ENCODE measurements at places on chromosomes 1 and 21.

- DNase-seq = no peak
Measured at GRCh38 chr1:233582439-233582838, 31.5 kb upstream of the KCNK1 start.

DNA sequence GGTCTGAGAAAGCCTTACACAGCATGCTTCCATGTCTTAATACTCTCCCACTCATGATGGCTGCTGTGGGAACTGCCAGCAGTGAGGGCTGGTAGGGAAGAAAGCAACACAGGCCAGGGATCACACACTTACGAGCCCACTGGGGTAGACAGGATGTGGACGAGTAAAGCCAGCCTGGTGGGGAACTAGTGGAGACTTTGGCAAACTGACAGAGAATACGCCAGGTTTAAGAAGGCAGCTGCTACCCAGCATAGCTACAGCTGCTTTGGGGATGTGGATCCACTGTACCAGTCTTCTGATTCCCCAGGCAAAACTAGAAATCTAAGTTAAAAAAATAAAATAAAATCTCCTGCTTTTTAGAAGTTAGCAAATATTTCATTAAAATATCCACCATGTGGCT, 664.0 kb downstream of the SMYD3 start:
- DNase-seq = no peak

DNA sequence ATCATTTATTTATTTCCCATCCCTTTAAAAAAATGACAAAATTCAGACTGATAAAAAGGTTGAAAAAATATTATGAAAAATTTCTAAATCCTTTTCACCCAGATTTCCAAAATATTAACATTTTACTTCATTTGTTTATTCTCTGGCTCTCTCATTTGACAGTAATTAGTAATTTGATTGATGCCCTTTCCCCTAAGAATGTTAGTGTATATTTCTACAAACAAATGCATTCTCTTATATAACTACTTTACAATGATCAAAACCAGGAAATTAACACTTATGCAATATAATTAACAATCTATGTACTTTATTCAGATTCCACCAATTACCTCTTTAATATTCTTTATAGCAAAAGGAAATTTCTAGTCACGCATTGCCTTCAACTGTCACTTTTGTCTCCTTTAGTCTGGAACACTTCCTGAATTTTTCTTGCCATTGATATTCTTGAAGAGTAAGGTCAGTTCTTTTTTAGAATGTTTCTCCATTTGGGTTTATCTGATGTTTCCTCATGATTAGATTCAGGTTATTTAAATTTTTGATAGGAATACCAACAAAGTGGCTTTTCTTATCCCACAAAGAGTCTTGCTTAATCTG, 3.9 kb downstream of the CD53 start:
- DNase-seq = no peak

DNA sequence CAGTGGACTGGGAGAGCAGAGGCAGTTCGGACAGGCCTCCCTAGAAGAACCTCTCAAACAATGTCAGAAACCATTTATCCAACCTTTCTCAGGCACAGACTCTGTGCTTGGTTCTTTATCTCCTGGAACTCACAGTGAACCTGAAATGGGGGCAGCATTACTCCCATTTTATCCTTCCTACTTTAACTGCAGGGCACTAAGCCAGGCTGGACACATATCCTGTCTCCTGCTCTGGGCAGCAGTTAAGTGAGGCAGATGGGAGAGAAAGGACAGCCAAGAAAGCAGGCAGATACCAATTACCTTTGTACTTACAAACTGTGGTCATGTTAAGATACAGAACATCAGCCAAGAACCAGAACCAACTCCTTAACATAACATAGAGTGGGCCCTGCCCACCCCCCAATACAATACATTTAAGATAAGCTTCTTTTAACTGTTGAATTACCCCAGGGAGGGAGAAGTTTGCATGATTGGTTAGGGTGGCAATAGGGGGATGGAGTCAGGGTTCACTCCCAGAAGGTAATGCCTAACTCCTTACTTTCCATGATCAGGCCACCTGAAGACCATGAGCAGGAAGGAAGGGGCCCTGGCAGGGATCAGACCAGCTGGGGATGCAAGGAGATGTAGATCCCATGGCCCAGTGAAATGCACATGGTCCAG, 10.9 kb downstream of the KDF1 start:
- no peak for DNase-seq

- no peak for DNase-seq
Measured at GRCh38 chr1:43034195-43034658, 75.6 kb upstream of the SLC2A1 start.

- DNase-seq = no peak
Measured at GRCh38 chr1:91799159-91799558, 86.8 kb downstream of the TGFBR3 start.

- no peak for DNase-seq
Measured at GRCh38 chr1:206472024-206472423, 1.7 kb downstream of the IKBKE start.

- DNase-seq = no peak
Measured at GRCh38 chr1:156862584-156862983, 1.9 kb downstream of the NTRK1 start.

DNA sequence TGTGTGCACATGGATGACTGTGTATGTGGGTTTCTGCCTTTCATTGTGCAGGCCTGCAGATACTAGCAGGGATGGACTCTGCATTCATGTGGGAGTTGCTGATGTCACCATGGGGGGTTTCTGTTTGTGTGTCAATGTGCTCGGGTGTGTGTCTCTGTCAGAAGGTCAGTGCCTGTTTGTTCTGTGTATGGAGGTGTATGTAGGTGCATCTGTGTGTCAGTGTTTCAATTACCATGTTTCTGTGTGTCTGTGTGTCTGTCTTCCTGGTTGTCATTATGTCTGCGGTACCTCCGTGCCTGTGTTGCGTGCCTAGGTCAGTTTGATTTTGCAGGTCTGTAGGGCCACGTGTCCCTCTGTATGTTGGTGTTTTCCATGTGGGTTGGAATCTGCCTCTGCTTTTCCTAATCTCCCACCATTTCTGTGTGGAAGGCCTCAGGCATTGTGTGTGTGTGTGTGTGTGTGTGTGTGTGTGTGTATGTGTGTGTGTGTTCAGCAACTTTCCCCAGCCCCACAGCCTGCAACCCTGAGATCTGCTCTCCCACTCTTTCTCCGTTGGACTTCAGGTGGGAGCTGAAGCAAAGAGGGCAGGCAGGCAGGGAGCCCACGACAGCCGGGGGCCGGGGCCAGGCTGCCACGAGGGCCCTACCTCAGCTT, 36.7 kb upstream of the WASF2 start:
- no peak for DNase-seq

- DNase-seq = no peak
Measured at GRCh38 chr1:158331106-158331425, 265 bp downstream of the CD1B start.

- no peak for DNase-seq
Measured at GRCh38 chr21:45995686-45996179, 14.2 kb downstream of the COL6A1 start.

- peak; percentile 15 for DNase-seq
Measured at GRCh38 chr1:161121834-161122233, 3.9 kb downstream of the NIT1 start.

DNA sequence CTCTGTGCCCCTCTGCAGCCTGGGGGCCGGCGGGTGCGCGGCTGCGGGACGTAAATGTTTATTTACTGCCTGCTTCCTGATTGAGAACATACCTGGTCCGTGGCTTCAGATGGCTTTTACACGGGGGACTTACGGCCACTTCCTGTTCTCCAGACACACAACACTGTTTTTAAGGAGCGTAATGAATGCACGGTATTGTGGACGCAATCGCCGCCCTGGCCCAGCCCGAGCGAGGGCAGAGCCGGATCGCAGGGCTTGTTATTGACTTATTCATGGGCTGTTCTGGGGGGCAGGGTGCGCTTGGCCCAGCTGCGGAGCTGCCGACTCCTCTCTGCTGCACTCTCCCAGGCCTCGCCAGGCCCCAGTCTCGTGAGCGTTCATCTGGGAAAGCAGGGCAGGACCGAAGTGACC, 52.8 kb upstream of the ACTRT2 start:
- no peak for DNase-seq

- no peak for DNase-seq
Measured at GRCh38 chr1:53442299-53442698, 16.9 kb upstream of the DMRTB1 start.

DNA sequence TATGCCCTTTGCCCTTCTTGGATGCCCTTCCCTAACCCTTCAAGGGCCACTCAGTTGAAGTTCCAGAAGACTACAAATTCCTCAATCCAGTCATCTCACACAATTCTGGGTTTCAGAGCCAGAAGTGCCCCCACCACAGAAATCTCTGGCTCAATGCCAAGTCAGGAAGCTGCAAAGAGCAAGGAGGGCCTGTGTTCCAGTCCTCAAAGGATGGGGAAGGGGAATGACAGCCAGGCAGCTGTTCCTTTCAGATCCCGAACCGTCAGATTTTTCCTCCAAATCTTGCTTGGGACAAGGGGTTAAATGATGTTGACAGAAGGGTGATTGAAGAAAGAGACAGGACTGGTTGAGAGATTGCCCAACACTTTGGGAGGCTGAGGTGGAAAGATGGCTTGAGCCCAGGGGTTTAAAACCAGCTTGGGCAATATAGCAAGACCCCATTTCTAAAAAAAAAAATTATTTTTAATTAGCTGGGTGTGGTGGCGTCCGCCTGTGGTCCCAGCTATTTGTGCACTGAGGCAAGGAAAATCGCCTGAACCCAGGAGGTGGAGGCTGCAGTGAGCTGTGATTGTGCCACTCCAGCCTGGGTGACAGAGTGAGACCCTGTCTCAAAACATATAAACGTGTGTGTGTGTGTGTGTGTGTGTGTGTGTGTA, 716 bp upstream of the HPDL start:
- DNase-seq = no peak

DNA sequence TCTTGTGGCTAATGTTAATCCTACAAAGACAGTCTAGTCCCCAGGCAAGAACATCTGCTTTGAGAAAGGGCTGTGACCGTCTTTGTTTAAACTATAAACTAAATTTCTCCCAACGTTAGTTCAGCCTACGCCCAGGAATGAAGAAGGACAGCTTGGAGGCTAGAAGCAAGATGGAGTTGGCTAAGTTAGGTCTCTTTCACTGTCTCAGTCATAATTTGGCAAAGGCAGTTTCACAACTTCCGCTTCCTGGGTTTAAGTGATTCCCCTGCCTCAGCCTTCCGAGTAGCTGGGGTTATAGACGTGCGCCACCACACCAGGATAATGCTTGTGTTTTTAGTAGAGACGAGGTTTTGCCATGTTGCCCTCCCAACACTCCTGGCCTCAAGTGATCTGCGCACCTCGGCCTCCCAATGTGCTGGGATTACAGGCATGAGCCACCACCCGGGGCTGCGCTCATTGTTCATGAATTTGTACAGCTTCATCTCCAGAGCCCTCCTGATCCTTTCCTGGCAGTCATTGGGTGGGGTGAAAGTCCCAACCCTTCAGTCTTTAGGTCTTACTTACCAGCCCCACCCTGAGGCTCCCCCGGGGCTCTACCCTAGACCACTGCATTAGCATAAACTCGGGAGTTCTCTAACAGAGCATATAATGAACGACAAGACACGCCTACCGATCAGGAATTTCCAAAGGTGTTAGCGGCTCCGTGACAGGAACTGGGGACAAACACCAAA, 4.9 kb upstream of the MASP2 start:
- DNase-seq = no peak

DNA sequence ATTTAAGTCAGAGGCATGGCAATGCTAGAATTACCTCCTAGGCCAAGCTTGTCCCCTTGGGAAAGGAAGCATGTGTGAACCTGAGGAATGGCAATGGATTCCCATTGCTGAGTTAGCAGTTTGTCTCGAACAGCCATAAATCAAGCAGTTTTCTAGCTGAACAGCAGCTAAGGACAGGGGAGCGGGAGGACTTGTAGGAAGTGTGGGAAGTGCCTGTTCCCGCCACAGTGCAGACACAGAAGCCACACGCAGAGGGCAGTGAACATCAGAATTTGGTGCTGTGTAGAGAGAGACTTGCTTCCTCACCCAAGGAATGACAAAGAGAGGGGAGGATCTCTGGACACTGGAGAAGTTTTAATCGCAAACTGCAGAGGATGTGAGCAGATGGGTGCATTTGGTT, 3.8 kb downstream of the PHGDH start:
- DNase-seq = no peak

- no peak for DNase-seq
Measured at GRCh38 chr21:45834821-45835293, 146.7 kb upstream of the COL6A1 start.

All from muscle of back (tissue), 13 donors.